ENCODE measurements at places on chromosomes 11 and 22.

DNA sequence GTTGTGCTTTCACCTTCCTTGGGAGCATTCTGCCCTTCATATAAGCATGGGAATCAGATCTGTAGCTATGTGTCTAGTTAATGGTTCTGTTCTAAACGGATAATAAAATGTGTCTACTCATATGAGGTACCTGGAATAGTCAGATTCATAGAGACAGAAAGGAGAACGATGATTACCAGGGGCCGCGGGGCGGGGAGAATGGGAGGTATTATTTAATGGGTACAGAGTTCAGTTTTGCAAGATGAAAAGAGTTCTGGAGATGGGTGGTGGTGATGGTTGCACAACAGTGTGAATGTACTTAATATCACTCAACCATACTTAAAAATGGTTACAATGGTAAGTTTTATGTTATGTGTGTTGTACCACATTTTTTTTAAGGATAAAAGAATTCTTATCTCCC is 10.0 kb upstream of the ABCC8 start:
- DNase-seq: no peak

DNA sequence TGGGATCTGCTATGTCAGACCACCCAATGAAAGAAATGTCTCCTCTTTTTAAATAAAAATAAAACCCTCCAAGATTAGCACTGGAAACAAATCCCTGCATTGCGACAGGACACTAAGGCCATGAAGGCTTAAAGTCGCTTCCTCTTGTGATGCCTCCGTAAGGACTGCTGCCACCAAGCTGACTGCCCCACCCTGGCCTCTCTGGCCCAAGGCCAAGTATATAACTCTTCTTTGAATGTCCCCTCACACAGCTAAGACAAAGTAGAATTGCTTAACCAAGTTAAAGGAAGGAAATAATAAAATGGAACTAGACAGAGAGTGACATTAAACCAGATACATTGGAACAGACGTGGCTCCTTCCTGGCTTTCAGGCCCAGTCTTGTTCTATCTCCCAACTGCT is 7.5 kb upstream of the NRGN start:
- DNase-seq: no peak

DNA sequence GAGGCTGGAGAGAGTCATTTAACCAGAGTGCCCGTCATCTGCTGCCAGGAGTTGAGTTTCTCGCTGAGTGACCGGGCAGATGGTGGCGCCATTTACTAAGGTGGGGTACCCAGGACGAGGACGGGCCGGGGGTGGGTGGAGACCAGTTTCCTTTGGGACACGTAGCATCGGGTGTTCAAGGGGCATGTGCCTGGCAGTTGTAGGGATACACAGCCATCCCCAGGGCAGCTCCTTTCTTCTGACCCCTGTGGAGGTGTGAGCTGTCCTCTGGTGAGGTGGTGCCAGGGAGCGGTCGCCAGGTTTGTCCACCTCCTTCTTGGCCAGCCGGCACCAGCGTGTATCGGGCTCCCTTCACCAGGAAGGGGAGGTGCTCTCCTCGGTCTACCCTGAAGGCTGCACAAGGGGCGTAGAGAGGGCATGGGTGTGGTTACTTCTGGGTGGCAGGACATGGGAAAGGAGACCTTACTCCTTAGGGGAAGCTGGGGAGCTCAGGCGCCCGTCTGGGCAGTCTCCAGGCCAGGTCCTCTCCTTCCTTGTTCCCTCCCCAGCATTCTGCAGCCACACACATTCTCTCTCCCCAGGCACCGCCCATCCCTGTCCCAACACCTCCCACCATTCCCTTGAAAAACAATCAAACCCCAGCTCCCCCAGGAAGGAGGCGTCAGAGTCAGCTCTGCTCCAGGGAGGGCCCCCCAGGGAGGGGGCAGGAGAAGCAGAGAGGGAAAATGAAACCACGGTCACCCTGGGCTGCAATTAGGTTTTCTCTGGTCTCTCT is 10.3 kb upstream of the MB start:
- DNase-seq: peak; percentile 80

DNA sequence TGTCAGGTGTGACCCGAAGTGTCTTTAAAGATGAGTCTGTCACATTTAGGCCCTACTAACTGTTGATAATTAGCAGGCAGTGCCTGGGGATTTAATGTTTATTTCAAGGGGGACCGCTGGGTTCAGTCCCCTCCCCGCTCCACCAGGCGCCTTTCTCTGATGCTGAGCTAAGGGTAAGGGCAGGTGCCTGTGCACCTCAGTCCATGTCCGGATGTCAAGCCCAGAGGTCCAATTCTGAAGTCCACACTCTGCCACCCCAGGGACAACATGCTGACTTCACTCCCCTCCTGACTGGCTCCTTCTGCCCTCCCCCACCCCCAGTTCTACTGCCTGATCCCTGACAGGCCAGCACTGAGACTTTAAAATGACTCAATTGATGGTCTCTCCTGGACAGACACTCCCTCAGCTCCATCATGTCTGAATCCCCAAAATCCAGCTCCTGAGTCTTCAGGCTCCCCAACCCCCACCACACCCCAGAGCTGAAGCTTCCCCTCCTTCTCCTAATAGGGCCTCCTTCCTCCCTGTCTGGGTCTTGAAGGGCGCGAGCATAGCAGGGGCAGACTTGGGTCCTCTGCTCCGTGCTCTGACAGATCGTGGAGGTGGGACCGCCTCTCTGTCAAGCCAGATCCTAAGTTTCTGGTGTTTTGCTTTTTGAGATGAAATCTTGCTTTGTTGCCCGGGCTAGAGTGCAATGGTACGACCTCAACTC is 49.8 kb upstream of the ANO1 start:
- no peak for DNase-seq

DNA sequence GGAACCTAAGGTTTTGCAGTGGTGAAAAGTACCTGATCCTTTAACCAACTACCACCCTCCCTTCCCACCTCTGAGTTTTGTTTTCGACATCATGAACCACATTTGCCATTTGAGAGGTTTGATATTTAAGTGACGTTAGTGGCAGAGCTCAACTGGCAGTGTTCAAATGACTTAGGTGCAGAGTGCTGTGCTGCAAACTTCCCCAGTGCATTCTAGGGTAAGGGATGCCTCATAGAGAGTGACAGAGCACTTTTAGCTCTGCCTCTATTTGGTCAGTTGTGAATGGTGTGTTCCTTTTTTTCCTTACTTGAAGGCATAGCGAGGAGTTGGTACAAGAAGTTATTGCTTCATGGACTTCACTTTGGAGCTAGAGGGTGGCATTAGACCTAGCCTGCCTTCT is 9.4 kb downstream of the BMAL1 start:
- no peak for DNase-seq

- no peak for DNase-seq
Observed at GRCh38 chr11:32069361-32070058, 21.4 kb upstream of the RCN1 start.

DNA sequence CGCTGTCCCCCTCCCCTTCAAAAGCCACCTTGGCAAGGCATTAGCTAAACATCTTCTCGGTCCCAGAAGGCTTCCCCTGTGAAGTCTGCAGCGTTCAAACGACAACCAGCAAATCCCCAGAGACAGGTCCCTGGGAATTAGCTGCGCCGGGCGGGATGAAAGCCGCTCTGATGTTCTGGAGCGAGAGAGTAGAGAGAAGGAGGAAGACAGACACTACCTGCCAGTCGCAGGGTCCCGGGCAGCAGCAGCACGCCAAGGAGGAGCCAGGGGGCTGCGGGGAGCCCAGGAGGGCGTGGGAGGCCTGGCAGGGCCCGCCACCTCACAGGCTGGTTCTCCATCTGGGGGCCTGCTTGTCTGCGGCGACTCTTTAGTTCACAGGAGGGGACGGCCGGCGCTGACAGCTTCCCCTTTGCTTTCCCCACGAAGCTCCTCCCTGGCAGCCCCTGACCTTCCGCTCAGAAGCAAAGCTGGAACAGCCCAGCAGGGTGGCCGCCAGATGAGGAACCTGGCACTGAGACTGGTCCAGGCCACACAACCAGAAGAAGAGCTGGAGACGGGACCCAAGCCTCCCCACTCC is at the start of gene NFAM1:
Gene NFAM1 (minus strand): TSS at position 384 of the 577 bp plus-strand sequence. CDS start 46 bp downstream, at position 338.
- no peak for DNase-seq

- peak; percentile 63 for DNase-seq
Observed at GRCh38 chr22:36022162-36022561, 6.5 kb downstream of the RBFOX2 start.

DNA sequence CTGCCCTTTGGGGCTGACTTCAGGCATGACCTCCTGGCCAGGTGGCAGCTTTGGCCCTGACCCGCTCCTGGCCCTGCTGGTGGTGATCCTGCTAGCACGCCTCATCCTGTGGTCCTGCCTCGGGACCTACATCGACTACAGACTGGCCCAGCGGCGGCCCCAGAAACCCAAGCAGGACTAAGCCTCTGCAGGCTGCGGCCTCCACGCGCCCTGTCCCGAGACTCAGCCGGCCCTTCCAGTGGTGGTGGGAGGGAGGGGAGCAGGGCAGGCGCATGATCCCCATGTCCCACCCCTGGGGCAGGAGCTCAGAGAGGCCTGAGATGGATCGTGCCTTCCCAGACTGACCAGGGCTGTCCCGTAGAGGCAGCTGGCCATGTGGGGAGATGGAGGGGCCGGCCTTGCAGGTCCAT is 2.1 kb downstream of the SMIM38 start:
- DNase-seq: no peak

GRCh38 chr11:73784734-73785133 is 2.9 kb upstream of the MRPL48 start:
- no peak for DNase-seq

- DNase-seq: peak; percentile 37
Observed at GRCh38 chr11:34915136-34916014, 804 bp downstream of the APIP start.

All from astrocyte (in vitro differentiated cells and primary cell).